ENCODE measurements at places on chromosomes 11 and 22.

DNA sequence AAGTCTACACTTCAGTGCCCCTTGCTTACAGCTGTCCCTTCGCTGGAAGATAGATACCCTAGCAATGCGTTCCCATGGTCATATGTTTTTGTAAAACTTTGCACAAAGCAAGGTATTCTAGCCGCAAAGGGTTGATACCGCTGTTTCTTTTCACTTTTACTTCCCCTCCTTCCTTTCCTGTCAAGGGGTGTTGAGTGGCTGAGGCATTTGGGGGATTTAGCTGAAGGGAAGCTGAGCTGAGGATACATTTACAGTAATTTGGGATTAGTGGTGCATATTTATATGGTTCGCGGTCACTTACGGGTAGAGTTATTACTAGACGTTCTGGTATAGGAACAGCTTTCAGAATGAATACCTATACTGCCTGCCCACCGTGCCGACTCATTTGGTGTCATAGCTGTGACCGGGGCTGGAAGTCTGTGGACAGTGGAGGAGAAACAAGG, 86.9 kb upstream of the WNT11 start:
- peaks cover 28% of the 10 kb centered on the region for H3K4me1 ChIP-seq
- H3K27me3 ChIP-seq: no peaks in the 10 kb centered on the region
- H3K36me3 ChIP-seq: no peaks in the 10 kb centered on the region
- peak overlapping the region; percentile 16 for H3K4me3 ChIP-seq
- H3K27ac ChIP-seq: peak overlapping the region; percentile 58

DNA sequence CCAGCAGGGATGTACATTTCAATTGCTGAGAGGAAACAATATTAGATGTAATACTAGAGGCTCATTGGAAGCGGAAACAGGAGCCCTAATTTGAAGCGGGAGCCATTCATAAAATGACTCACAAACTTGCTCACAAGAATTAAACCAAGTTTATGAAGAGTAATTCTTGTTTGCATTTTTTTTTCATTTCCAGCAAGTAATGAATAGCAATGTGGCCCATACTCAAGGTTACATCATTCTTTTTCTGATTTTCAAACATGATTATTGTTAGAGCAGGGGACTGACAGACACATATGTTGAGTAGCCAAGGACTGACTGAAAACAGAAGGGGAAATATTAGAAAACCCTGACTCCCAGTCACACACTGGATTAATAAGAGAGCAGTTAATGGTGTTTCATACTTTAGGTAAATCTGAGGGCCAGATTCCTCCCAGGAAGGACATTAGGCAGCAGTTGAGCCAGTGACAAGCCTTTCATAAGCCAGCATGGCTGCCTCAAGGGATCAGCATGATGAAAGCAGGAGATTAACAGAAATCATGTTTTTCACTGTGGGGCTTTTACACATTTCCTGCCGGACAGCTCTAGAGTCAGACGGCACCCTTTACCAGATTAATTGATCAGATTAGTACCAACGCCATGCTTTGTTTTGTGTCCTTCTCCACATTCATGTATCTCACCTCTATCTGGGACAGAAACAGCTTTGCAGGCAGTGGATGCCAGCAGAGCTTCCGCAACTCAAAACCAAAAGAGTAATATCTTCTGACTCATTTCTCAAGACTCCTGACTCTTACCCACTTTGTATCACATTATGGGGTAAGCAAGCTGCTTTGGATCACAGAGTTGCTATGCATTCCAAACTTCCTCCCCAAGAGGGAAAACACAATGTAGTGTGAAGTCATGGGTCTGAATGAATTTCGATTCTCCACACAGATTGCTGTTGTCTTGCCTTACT, 831.6 kb downstream of the KCNA4 start:
- no peak for DNase-seq
- H3K27me3 ChIP-seq: no peaks in the 10 kb centered on the region
- no peak overlapping the region for H3K27ac ChIP-seq
- H3K4me3 ChIP-seq: no peak overlapping the region
- no peaks in the 10 kb centered on the region for H3K36me3 ChIP-seq

DNA sequence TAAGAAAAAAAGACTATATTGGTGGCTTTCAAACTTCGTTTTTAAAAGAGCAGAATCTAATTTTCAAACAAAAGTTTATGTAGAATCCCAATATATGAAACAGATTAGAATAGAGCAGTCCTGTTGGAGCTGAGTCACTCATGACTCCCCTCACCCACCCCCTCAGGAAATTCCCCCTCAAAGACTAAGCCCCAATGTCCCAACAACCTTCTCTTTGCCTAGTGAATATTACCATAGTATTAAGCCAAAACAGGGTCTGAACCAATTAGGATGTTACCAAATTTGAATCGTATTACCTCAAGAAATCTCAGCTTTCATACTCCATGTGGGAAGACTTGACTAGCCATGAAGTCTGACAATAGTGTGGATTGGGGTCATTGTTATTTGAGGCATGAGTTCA, 7.8 kb upstream of the PIWIL4 start:
- no peak for DNase-seq
- no peak overlapping the region for H3K4me3 ChIP-seq
- no peaks in the 10 kb centered on the region for H3K4me1 ChIP-seq
- no peaks in the 10 kb centered on the region for H3K27me3 ChIP-seq
- no peak overlapping the region for H3K27ac ChIP-seq

- DNase-seq: no peak
- H3K27me3 ChIP-seq: peaks cover 75% of the 10 kb centered on the region
- H3K27ac ChIP-seq: no peak overlapping the region
- H3K4me1 ChIP-seq: no peaks in the 10 kb centered on the region
- no peaks in the 10 kb centered on the region for H3K36me3 ChIP-seq
Measured at GRCh38 chr11:33801821-33802193, 27.5 kb upstream of the FBXO3 start.

GRCh38 chr11:102323542-102324251, 6.4 kb downstream of the BIRC3 start:
- H3K27ac ChIP-seq: no peak overlapping the region
- H3K36me3 ChIP-seq: peaks cover 65% of the 10 kb centered on the region
- H3K4me3 ChIP-seq: peak overlapping the region; percentile 47
- DNase-seq: no peak
- peaks cover 56% of the 10 kb centered on the region for H3K4me1 ChIP-seq

GRCh38 chr11:109939166-109939810, 153.9 kb upstream of the ZC3H12C start:
- no peak overlapping the region for H3K4me3 ChIP-seq
- H3K27me3 ChIP-seq: peaks cover 11% of the 10 kb centered on the region
- no peaks in the 10 kb centered on the region for H3K4me1 ChIP-seq
- H3K27ac ChIP-seq: no peak overlapping the region

DNA sequence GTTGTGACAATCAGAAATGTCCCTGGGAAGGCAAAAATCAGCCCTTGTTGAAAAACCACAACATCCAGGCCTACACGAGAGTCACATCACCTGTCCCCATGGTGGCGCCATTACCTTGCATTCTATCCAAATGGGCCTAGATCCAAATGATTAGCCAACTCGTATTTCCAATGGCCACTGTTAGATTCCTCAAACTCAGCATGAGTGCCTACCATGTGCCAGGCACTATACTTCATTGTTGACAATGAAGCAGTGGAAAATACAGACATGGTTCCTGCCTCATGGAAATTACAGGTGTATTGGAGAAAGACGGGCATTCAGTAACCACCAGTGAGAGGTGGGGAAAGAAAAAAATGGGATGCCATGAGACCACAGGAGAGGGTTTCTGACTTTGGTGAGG, 29.8 kb upstream of the CREB3L1 start:
- no peak overlapping the region for H3K27ac ChIP-seq
- H3K4me1 ChIP-seq: peaks cover 24% of the 10 kb centered on the region
- H3K36me3 ChIP-seq: no peaks in the 10 kb centered on the region
- H3K4me3 ChIP-seq: no peak overlapping the region
- DNase-seq: no peak
- H3K27me3 ChIP-seq: no peaks in the 10 kb centered on the region

DNA sequence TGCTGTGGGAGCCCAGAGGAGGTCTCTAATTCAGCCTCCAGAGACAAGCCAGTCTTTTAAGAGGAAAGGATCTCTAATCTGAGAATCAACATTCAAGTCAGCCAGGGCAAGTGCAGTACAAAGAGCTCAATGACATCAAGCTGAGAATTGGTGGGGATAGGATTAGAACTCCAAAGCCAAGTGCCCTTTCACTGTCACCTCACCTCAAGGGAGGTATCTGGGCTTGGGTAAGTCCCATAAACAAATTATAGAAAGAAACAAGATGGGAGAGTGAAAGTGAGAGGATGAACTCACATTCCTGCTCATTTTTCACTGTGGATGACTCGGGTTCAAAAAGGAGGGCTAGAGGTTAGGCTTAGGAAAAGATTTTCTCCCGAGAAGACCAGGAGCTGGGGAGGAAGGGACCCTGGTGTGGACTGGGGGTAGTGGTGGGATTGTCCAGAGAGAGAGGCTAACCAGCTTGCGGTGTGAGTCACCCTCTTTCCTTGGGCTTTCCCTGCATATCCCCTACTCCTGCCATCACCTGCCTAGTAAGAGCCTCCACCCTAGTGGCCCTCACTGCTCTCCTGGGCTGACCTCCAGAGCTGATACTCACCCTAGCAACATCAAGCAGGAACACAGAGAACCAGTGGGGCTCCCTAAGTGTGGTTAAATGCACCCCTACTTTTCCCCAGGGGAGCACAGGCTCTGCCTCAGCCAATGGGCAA, 70.4 kb downstream of the RRM1 start:
- no peak overlapping the region for H3K27ac ChIP-seq
- peaks cover 2% of the 10 kb centered on the region for H3K27me3 ChIP-seq
- H3K4me1 ChIP-seq: no peaks in the 10 kb centered on the region

GRCh38 chr22:22822106-22822505, 65.5 kb upstream of the IGLL5 start:
- no peak overlapping the region for H3K4me3 ChIP-seq
- peaks cover 83% of the 10 kb centered on the region for H3K4me1 ChIP-seq
- H3K27me3 ChIP-seq: peaks cover 13% of the 10 kb centered on the region
- no peaks in the 10 kb centered on the region for H3K36me3 ChIP-seq
- no peak overlapping the region for H3K27ac ChIP-seq

DNA sequence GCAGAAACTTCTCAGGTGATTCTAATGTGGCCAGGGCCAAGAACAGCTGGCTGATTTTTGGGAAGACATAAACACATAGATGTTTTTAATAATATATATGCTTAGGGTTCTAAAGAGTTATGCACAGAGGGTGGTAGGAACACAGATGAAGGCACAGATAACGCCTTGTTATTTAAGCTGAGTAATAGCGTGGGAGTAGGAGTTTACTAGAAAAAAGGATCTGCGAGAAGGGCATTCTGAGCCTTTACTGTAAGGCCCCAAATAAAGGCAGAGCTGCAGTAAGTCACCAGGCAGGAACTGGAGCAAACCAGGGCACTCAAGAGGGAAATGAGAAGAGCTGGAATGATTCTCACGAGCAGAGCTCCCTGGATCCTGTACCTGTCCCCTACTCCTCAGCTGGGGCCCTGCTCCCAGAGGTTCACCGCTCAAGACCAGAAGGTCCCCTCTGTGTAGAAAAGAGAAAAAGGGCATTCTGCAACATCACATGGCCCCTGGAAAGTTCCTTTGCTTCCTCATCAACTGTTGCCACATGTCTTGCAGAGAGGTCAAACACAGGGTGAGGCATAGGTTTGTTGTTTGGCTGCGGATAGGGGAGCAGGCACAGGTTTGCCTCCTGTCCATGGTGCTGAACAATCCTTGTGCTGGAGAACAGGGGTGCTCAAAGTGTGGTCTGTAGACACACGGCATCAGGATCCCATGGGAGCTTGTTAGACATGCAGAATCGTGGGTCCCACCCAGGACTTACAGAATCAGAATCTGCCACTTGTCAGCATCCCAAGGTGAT, 125.7 kb downstream of the TENM4 start:
- no peaks in the 10 kb centered on the region for H3K27me3 ChIP-seq
- no peaks in the 10 kb centered on the region for H3K4me1 ChIP-seq
- no peaks in the 10 kb centered on the region for H3K36me3 ChIP-seq
- no peak for DNase-seq
- H3K4me3 ChIP-seq: no peak overlapping the region

DNA sequence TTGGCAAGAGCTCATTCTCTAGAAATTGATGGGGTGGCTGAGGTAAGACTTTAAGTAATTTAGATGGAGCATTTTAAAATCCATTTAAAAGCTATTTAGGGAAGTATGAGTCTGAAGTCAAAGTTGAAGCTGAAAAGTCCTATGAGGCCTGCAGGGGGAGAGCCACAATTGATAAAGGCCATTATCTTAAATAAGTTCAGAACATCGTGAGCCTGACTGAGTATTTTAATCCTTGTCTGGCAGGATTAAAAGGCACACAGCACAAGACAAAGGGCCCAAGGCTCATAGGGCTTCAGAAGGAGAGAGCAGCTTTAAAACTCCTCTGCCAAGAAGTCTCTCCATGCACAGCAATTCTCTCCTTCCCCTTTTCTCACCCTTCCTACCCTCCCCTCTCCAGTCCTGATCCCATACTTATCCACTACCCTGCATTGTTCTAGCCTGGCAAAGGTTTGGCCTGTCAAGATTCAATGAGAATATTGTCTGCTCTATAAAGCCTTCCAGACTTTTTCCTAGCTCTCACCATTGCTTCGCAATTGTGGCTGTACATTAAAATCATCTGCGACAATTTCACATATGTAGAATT, 1312.9 kb downstream of the FAM181B start:
- H3K4me3 ChIP-seq: no peak overlapping the region
- H3K36me3 ChIP-seq: no peaks in the 10 kb centered on the region
- no peaks in the 10 kb centered on the region for H3K27me3 ChIP-seq
- DNase-seq: no peak
- H3K27ac ChIP-seq: no peak overlapping the region
- H3K4me1 ChIP-seq: no peaks in the 10 kb centered on the region

DNA sequence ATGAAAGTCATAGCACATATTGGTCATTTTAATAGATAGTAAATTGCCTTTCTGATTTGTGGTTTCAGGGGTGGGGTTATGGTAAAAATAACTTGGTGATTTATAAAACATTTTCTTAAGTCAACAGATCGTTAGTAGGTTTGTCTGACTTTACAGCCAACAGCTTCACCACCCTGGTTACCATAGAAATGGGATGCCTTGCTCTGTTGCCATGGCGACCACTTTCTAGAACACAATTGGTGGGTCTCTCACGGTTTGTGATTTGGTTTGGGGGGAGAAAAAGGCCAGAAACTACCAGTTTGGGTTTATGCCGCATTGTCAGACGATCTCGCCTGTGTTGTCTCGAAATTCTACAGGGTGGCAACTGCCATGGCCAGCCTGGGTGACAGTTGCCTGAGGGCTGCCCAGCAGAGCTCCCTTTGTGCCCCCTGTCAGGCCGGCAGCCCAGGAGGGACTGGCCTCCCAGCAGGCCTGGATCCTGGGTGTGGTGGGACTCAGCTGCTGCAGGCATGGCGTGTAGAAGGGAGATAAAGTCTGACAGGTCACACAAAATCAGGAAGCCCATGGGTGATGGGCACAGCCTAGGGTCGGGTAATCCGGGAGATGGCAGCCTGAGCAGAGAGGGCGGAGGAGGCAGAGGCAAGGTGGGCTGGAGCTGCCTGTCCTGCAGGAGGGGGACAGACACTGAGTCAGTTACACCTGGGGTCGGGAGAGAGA, 30.9 kb downstream of the KCNC1 start:
- no peaks in the 10 kb centered on the region for H3K36me3 ChIP-seq
- H3K27me3 ChIP-seq: no peaks in the 10 kb centered on the region
- no peak overlapping the region for H3K27ac ChIP-seq
- H3K4me3 ChIP-seq: no peak overlapping the region
- H3K4me1 ChIP-seq: no peaks in the 10 kb centered on the region

Measured in activated T-helper 1 cell treated with anti-CD3 and anti-CD28 coated beads, Interleukin-12 subunit alpha, Interleukin-12 subunit beta, Interleukin-2, Interleukin-4 antibody, amounts not matched to agents 30 ng/mL and 10 ng/mL and 1 ng/mL, durations not matched to agents 14 hours and 24 hours and 36 hours (primary cell).